ENCODE measurements at places on chromosomes 1 and 21.
A peak's percentile ranks its signal among the peaks of the same experiment; 100 is the strongest.

GRCh38 chr1:110155878-110156522 is 5.7 kb downstream of the SLC6A17 start:
- peak; percentile 72 for DNase-seq

DNA sequence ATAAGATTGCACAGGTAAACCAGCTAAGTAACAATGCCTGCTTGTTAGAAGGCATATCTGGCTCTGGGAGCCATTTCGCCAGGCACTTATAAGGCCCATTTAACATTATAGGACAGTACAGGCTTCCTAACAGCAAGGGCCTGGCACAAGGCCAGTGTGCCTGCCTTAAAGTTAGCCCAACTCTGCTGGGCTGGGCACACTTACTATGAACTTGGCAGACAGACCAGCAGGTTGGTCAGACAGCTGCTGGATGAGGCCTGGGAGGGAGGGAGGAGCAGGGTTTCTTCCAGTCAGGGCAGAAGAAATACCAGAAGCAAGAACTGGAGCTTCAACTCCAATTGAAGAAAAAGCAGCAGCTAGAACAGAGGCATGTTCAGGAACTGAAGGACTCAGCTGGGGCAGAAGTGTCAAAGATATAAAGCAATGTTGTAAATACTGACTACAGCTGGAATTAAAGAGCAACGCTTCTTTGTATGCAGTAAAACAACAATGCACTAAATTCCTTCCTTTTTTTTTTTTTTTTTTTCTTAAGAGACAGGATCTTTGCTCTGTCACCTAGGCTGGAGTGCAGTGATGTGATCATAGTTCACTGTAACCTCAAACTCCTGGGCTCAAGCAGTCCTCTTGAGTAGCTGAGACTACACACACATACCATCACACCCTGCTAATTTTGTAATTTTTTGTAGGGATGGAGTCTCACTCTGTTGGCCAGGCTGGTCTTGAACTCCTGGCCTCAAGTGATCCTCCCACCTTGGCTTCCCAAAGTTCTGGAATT is 4.9 kb downstream of the CACHD1 start:
- peak; percentile 16 for DNase-seq

DNA sequence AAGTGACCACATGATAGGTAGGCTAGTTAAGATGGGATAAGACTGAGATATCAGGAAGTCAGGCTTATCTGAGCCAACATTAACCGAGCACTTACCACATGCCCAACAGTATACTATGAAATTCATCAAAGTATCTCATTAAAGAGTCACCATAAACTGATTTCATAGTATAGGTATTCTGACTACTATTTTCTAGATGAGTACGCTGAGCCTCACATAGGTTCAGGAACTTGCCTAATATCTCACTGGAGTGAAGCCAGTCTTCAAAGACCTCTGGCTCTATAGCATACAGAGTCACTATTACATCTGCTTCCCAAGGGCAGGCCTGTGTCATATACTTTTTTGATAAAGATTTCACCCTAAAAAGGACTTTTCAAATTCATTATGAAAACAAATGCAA is 115.6 kb upstream of the NGF start:
- DNase-seq: no peak

DNA sequence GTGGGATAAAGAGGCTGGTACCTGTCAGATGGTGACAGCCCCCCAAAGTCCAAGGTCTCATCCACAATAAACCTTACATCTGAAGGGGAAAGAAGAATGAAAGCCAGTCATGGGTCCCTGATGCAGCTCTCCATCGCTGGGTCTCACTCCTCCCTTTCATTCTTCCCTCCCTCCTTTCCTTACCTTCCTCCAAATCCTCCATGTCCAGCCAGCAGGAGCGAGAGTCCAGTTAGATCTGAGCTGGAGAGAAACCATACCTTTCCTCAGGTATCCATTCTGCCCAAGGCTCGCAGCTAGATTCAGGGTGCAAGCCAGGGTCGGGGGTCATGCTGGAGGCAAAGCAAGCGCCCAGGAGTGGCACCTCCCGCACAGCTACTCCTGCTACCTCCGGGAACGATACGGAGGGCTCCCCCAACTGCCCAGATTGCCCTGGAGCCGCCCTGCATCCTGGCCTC is 421 bp downstream of the PSRC1 start:
- no peak for DNase-seq

GRCh38 chr1:192858456-192858855 is 49.6 kb downstream of the RGS2 start:
- no peak for DNase-seq

GRCh38 chr1:155729031-155729898 is 40.4 kb downstream of the DAP3 start:
- peak; percentile 37 for DNase-seq

- DNase-seq: no peak
Measured at GRCh38 chr1:85229574-85230097, 28.8 kb upstream of the SYDE2 start.

DNA sequence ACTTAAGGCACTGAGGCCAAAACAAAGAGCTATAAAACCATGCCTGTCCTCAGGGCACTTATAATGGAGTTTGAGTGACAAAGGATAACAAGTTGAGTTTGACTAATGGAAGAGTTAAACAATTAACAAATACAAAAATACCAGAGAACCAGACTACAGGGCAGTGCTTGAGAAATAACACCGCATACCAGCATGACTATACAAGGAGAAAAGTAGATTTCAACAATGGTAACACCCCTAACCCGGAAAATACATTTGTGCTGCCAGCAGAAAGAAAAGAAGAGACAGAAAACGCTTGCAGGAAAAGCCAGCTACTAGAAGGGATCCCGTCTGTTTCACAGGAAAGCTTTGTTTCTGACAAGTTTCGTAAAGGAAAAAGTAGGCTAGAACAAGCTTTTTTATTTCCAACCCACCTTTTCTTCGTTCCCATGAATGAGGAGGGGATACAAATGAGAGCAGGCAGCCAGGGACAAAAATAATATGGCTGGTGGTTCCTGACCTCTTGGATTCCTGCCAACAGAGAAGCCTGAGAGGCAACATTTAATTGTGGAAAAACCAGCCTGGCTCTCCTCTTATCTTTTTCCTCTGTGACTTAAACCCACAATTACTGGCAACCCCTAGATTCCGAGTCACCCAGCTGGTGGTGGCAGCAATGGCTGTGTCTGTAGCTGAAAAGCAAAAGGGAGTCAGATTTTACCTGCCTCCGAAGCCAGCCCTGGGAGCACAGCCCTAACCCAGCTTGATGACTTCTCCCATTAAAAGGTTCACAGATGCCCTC is 56.5 kb downstream of the WLS start:
- peak; percentile 54 for DNase-seq

GRCh38 chr1:183281553-183282091 is 95.6 kb downstream of the LAMC2 start:
- peak; percentile 89 for DNase-seq

- DNase-seq: no peak
Measured at GRCh38 chr1:221431068-221431651, 310.7 kb downstream of the DUSP10 start.

- DNase-seq: no peak
Measured at GRCh38 chr1:165876121-165876520, 48.7 kb downstream of the UCK2 start.

DNA sequence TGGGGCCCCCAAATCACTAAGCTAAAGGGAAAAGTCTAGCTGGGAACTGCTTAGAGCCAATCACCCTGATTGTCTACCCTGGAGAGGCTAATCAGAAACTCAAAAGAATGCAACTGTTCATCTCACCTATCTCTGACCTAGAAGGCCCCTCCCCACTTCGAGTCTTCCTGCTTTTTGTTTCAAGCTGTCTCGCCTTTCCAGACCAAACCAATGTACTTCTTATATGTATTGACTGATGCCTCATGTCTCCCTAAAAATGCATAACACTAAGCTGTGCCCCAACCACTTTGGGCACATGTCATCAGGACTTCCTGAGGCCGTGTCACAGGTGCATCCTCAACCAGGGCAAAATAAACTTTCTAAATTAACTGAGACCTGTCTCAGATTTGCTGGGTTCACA is 209.5 kb downstream of the APP start:
- DNase-seq: no peak

GRCh38 chr1:32759997-32760623 is 57.0 kb downstream of the YARS1 start:
- DNase-seq: peak; percentile 94

- no peak for DNase-seq
Measured at GRCh38 chr1:3555131-3555920, 56.0 kb downstream of the MEGF6 start.

DNA sequence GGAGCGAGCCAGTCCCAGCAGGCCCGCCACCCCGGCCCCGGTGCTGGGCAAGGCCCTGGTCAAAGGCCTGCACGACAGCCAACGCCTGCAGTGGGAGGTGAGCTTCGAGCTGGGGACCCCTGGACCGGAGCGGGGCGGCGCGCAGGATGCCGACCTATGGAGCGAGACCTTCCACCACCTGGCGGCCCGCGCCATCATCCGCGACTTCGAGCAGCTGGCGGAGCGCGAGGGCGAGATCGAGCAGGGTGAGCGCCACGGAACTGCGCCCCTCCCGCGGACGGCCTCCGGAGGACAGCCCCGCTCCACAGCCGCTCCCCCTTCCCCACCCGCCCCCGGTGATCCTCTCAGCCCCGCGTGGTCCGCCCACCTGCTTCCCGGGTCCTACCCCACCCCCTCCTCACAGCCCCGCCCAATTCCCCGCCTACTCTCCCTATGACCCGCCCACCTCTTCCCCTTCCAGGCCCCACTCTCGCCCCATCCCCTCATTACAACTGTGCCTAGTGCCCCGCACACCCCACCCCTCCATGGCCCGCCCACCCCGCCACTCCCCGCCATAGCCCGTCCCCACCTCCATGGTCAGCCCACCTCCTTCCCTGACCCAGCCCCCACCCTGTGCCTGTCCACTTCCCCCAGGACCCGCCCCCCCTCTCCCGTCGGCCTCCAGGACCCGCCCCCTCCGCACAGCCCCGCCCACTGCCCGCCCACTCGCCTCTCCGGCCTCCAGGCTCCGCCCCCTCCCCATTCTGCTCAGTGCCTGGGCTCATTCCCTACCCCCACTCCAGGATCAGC is 52.7 kb downstream of the VWA5B1 start:
- peak; percentile 61 for DNase-seq

- no peak for DNase-seq
Measured at GRCh38 chr1:154411525-154411924, 6.4 kb downstream of the IL6R start.

GRCh38 chr1:200512191-200512590 is 102.4 kb upstream of the ZNF281 start:
- no peak for DNase-seq

DNA sequence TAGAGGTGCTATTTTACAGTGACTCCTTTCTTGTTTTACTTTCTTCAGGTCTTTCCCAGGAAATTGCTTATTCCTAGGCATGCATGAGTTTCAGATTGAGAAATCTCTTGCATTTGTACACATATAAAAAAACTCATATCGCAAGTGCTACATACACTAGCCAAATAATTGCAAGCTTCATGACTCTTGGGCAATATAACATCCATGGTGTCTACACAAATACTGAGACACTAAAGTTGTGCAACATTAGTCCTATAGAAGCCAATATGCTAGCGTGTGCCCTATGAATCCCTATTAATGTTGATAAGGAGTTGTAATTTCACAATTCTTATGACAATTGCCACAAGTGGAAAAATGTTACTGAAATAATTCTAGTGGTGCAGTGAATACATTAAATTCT is 591.0 kb downstream of the ADGRL2 start:
- no peak for DNase-seq

- DNase-seq: no peak
Measured at GRCh38 chr1:68198752-68199151, 33.6 kb downstream of the WLS start.

GRCh38 chr1:203840208-203840808 is 21.1 kb upstream of the SNRPE start:
- DNase-seq: no peak

- DNase-seq: no peak
Measured at GRCh38 chr1:218357211-218357892, 12.2 kb downstream of the TGFB2 start.

- no peak for DNase-seq
Measured at GRCh38 chr1:169694304-169695075, 16.9 kb downstream of the SELL start.

GRCh38 chr1:100428160-100428559 is 75.9 kb downstream of the CDC14A start:
- no peak for DNase-seq

GRCh38 chr21:17848228-17848627 is 29.1 kb upstream of the C21orf91 start:
- DNase-seq: peak; percentile 27

DNA sequence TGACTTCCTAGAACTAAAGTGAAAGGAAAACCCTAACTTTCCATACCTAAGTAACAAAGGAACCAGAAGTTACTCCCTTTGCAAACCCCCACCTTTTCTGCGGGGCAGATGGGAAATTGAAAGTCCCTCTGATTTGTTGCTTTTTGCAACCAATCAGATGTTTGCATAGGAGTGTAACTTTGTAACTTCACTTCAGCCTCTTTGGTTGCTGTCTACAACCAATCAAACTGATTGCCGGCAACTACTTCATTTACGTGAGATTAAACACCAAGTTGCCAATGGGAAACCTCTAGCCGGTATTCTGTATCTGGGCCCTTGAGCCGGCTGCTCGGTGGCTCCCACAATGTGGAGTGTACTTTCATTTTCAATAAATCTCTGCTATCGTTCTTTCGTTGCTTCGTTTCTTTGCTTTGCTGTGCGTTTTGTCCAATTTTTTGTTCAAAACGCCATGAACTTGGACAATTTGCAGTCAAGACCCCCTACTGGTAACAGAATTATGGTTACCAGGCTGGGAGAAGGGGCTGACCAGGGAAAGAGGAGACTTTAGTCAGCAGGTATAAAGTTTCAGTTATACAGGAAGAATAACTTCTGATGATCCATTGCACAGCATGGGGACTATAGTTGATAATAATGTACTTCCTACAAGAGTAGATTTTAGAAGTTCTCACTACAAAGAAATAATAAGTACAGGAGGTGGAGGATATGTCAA is 69.2 kb upstream of the RGS2 start:
- no peak for DNase-seq

DNA sequence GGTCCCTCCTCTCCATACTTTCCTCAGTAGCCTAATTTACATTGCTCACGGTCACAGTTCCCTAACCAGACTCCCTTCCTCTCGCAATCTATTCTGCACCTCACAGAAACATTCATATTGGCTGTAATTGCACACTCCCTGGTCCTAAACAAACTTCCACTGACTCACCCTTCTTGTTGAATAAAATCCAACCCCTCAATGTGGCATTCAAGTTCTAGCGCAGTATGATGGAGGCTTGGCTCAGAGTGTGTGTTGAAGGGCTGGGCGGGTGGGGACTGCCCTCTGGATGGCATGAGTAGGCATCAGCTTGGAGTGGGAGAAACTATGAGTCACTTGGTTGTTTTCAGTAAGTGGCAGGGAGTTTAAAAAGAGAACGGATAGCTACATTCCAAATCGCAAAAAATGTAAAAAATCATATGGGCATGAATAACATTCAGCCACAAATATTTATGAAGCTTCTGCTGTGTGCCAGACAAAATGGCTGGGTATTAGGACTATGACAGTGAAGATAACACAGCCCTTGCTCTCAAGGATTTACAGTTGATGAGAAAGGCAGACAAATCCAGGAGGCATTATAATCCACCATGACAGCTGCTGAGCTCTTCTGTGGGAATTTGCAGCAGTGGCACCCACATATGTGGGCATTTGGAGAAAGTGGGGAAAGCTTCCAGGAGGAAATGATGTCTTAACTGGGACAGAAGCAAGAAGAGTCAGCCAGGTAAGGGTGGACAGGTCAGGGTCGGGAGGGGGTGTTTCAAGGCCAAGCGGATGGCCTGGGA is 42.2 kb upstream of the LYST start:
- no peak for DNase-seq

All from mucosa of gallbladder (tissue), 1 donor.